Activated CD4-positive, alpha-beta memory T cell treated with anti-CD3 and anti-CD28 coated beads for 36 hours (primary cell): ENCODE measurements at places on chromosomes 2 and 18. TPM values are rescaled to one million over a fixed set of nuclear protein-coding genes. Genes with fewer than 3 reads are reported as not detected.

Gene TBR1
- not detected for total RNA-seq

DNA sequence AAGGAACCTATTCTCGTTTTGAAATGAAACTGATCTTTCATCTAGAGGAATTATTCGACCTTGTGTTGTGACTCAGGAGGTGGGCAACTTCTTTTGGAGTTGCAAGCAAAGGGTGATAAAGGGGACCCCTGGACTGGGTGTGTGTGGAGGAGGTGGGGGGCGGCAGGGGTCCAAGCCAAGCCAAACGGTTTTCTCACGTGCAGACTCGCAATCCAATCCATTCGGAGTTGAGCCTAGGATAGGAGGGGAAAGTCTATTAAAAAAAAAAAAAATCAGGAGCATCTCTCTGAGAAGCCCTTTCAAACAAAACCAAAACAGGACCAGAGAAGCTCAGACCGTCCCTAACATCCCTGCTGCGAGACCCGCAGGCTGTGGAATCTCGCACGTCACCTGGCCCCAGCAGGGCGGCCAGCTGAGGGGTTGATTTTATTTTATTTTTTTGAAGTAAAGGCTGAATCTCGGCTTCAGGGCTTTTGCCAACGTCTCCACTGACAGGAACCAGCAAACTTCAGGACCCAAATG lies 3.7 kb upstream of the ZEB2 start:
- H3K4me1 ChIP-seq = peaks cover 16% of the 10 kb centered on the region
- no peak overlapping the region for H3K27ac ChIP-seq
- no peak for DNase-seq
- H3K36me3 ChIP-seq = no peaks in the 10 kb centered on the region
- H3K27me3 ChIP-seq = peaks cover 57% of the 10 kb centered on the region

Gene NEU2
- not detected for total RNA-seq

GRCh38 chr2:171878481-171878993 lies 15.5 kb downstream of the SLC25A12 start:
- H3K36me3 ChIP-seq = peaks cover 14% of the 10 kb centered on the region
- H3K4me1 ChIP-seq = peaks cover 31% of the 10 kb centered on the region
- DNase-seq = peak; percentile 51
- H3K27me3 ChIP-seq = no peaks in the 10 kb centered on the region

DNA sequence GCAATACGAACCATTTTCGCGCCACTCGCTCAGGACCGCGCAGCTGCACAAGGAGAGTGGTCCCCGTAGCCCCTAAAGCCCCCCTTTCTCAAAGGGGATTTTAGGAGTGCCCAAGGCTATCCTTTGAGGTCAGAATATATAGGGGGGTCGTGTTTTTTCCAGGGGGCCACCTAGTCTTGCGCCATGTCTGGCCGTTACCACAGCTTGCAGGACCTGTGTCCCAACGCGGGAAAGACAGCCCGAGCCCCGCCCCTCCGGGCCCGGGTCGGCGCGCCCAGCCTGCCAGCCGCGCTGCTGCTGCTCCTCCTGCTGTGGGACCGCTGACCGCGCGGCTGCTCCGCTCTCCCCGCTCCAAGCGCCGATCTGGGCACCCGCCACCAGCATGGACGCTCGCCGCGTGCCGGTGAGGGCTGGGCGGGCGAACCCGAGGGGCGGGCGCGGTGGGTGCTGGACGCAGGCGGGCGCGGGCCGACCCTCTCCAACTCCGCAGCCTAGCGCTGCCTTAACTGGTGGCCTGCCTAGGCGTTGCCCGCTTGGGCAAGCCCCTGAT lies at the start of gene CDCA7:
Gene CDCA7 (plus strand): TSS at position 291 of the 550 bp plus-strand sequence. CDS start 92 bp downstream, at position 383.
- peak within 1 kb of the TSS; percentile 84 for H3K4me3 ChIP-seq
- peaks cover 23% of the 10 kb centered on the region for H3K36me3 ChIP-seq
- peak; percentile 78 for DNase-seq
- H3K27me3 ChIP-seq = peaks cover 47% of the 10 kb centered on the region
